WTC11 (cell line): ENCODE measurements at places on chromosomes 13 and 19.
A peak's percentile ranks its signal among the peaks of the same experiment; 100 is the strongest.

GRCh38 chr19:20482721-20483120 lies 82.9 kb downstream of the ZNF737 start:
- peak; percentile 39 for DNase-seq

DNA sequence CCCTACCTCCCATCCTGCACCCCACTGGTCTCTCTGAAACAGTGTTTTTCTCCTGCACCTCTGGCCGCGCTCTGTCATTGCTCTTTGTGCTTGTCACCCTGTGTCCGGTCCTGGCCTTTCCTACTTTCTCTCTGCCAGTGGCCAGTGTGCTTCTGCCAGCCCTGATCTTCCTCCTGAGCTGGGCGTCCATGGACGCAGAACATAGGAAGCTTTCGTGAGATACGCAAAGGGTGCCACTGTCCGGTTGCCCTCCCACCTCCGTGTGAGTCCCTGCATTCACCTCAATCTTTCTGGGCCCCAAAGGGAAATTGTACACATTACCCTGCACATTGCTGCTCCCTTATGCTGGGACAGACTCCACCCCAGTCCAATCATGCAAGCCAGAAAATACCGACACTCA lies 105.7 kb upstream of the SOX1 start:
- DNase-seq, result no peak

GRCh38 chr13:107617527-107617926 lies 597.8 kb downstream of the LIG4 start:
- no peak for DNase-seq

- no peak for DNase-seq
These were observed 314.4 kb upstream of the NBEA start for GRCh38 chr13:34627509-34628208.

DNA sequence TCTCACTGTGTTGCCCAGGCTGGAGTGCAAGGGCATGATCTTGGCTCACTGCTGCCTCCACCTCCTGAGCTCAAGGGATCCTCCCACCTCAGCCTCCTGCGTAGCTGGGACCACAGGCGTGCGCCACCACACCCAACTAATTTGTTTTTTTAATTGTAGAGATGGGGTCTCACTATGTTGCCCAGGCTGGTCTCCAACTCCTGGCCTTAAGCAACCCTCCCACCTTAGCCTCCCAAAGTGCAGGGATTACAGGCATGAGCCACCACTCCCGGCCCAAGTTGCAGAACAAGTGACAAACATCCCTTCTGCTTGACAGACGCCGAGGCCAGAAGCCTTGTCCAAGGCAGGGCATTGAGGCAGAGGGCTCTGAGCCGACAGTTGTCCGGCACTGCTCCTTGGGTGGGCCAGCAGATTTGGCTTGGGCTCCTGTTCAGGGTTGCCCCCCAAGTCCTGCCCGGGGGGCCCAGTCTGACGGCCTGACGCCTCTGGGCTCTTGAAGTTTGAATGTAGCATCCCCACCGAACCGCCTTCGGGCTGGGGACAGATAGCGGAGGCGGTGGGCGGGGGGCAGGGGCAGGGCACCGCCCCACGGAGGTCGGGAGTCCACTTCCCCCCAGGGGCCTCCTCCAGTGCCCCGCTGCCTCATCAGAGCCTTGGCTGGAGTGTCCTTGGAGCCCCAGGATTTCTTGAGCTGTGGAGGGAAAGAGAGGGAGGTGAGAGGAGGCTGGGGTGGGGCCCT lies 5.7 kb upstream of the SPACA4 start:
- no peak for DNase-seq

GRCh38 chr19:22144394-22144793 lies 52.4 kb downstream of the ZNF676 start:
- no peak for DNase-seq

GRCh38 chr13:66532845-66533244 lies 697.3 kb downstream of the PCDH9 start:
- no peak for DNase-seq

- no peak for DNase-seq
These were observed 45.3 kb upstream of the TRPC4 start for GRCh38 chr13:37914781-37915391.

GRCh38 chr13:40113643-40114304 lies 458.3 kb downstream of the COG6 start:
- no peak for DNase-seq

DNA sequence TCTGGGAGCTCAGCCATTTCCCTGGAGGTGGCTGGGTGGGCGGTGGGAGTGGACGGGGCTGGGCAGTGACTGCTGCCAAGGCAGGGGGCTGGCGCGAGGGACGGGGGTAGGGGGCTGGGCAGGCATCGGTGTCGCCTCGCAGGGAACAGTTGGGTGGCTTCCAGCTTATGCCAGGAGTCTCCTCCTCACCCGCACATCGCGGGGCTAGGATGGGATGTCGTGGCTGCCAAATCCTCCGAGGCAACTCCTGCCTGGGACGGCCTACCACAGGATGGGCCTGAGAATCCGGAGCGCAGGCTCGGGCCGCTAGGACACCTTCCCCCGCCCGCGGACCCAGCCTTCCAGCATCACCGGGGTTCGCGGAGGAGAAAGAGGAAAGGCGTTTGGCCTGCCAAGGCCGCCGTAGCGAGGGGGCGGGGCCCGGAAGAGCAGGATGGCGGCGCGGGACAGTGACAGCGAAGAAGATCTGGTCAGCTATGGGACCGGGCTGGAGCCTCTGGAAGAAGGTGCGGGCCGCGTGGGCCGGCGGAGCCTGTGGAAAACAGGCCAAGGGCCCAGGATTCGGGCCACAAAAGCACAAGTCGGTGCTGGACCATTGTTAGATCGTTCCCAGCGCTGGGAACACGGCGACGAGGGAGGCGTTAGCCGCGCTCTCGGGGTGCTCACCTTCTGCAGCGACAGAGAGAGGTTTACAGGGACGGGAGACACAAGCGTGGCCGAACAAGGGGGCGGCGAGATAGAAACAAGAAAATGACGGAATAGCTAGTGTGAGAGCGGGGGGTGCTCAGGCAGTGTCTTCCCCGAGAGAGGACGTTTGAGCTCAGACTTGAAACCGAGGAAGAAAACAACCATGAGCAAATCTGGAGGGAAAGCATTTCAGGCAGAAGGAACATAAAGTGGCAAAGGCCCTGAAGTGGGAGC lies at the start of gene GPATCH1:
TSS of gene GPATCH1 (plus strand) at position 421 of the 921 bp plus-strand sequence. CDS start at position 434, 13 bp downstream.
- DNase-seq, result peak; percentile 95

- DNase-seq, result no peak
These were observed 62.2 kb upstream of the MYCBP2 start for GRCh38 chr13:77388944-77389624.

- no peak for DNase-seq
These were observed 66.2 kb downstream of the ATP11A start for GRCh38 chr13:112756081-112756480.

- no peak for DNase-seq
These were observed 156.1 kb downstream of the LHFPL6 start for GRCh38 chr13:39446865-39447264.

DNA sequence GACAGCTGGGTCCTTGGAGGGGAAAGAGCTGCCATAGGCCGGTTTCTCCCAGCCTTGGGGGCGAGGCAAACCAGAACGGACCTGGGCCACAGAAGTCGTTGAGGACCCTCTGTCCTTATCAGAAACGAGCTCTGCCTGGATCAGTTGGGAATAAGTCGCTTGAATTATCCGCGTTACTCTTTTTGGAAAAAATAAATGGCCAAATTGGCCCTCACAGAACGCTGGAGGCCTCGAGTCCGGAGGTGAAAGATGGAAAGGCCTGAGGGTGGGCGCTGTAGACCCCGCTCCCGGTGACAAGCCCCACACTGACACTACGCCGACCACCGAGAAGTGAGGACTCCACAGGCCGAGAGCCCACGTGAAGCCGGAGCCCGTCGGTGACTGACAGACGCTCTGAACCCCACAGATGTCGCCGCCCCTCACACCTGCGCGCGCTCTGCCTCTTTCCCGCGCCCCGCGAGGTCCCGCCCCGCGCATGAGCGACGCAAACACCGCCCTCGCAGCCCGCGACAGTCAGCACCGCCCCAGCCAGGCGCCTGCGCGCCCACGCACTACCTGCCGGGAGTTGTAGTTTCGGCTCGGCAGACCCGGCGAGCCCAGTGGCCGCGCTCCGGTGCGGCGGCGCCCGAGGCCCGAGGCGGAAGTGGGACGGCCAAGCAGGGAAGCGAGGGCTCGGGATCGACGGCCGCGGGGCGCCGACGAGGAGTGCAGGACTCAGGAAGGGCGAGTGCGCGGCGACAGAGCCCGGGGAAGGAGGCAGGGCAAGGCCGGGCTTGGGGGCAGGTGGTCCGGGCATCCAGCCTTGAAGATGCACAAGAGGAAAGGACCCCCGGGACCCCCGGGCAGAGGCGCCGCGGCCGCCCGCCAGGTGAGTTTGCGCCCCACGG lies at the start of the genes BRME1 and CC2D1A:
TSS of gene BRME1 (minus strand) at position 484 of the 887 bp plus-strand sequence. CDS start 1,225 bp downstream, outside the sequence.
TSS of gene CC2D1A (plus strand) at position 568 of the 887 bp plus-strand sequence. CDS start at position 809, 241 bp downstream.
- DNase-seq, result peak; percentile 96

DNA sequence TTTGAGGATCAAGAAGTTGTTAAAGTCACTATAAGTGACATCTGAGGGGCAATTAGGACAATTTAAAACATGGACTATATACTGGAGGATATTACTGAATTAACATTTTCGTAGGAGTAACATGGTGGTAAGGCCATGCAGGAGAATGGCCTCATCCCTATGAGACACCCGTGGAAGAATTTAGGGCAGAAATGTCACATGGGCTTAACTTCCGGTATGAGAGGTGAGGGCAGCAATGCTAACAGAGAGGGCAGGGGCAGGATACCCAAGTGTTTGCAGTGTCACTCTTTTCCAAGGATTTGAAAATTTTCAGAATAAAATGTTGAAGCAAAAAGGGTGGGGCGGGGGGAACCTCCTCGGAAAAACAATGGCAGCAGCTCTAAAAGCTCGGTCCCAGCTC lies 23.6 kb downstream of the RANBP3 start:
- no peak for DNase-seq

DNA sequence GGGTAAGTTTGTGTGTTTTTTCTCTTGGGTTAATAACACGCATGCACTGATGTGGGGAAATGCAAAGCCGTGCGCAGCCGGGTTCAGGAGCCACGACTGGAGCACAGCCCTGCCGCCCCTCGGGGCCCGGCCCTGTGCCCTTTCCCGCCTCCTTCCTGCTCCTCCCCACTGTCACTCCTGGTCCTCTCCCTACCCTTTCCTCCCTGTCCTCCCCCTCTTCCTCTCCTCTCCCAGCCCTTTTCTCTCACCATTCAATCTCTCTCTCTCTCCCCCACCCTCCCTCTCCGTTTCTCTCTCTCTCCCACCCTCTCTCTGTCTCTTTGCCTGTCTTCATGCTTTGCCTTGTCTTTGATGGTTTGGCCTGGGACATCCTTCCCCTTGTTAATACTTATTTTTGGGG lies 27.2 kb downstream of the PLEKHJ1 start:
- DNase-seq, result no peak

GRCh38 chr19:49149652-49150105 lies 5.5 kb downstream of the HRC start:
- peak; percentile 82 for DNase-seq

DNA sequence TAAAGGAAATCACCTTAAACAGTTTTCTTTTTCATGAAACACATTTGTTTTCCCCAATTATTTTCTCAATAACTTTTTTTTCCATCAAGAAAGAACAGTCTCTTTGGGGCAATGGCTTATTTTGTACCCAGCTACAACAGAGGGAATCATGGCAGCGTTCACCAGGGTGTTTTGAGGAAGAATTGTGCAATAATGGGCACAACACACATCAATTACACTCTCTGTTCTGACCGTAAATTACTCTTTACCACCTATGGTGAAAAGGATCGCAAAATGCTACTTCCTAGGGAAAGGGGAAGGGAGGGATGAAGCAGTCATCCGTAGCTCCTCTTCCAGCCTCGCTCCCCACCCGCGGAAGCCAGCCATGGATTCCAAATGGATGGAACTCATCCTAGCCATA lies 38.6 kb downstream of the TMTC4 start:
- DNase-seq, result no peak

DNA sequence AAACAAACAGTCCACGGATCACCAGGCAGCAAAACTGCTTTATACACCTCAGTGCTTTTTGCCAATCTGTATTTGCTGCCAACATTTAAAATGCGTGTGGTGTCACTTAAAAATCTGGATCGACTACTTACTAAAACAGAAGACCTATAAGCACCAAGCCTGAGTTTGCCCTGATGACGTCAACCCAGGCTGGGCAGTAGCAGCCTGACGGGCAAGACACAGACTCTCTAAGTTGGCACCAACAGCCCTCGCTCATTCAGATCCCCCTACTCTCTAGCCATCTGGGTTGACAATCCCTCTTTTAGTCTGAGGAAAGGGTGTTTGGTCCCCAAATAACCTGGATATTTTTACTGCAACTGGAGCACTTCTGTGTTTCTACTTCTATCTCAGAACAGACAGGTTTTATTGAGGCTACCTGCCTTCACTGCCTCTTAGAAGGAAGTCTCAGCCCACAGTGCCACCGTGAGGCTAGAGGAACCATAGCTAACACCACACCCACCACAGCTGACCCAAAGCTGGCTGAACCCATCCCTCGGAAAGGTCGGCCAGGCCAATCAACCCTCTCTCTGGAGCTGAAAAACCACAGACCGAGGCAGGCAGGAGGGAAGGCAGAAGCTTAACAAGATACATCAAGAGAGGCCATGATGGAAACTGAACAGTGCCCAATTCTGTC lies 6.9 kb downstream of the SUGP2 start:
- no peak for DNase-seq

DNA sequence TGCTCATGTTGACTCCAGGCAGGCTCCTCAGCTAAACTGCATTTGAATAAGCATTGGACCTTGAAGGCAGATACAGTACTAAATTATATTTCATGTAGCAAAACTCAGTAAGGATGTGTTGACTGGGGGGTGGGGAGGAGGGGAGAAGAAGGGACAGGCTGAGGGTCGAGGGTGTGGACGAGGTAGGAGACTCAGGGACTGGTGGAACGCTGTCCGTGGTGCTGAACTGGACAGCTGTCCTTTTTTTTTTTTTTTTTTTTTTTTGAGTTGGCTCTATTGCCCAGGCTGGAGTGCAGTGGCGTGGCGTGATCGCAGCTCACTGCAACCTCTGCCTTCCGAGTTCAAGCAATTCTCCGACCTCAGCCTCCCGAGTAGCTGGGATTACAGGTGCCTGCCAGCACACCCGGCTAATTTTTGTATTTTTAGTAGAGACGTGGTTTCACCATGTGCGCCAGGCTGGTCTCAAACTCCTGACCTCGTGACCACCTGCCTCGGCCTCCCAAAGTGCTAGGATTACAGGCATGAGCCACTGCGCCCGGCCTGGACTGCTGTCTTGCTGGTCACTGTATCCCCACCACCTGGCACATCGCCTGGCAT lies 33.2 kb upstream of the CASP14 start:
- peak; percentile 60 for DNase-seq

- DNase-seq, result no peak
These were observed 68.4 kb downstream of the EPS15L1 start for GRCh38 chr19:16403151-16403977.

- DNase-seq, result peak; percentile 100
These were observed 19.5 kb downstream of the PRKD2 start for GRCh38 chr19:46697204-46697960.

- DNase-seq, result no peak
These were observed 14.8 kb downstream of the ACSBG2 start for GRCh38 chr19:6150289-6150688.

DNA sequence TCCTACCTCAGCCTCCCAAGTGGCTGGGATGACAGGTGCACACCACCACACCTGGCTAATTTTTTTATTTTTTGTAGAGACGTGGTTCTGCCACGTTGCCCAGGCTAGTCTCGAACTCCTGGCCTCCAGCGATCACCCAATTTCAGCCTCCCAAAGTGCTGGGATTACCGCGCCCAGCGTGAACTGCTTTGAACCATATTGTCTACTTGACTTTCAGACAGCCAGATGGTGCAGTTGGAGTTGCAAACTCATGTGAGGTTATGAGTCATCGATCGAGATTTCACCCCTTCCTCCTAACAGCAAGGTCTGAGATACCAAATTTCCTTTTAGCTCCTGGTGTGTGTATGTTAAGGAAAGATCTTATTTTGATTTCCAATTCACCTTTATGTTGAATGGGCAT lies 2.7 kb downstream of the SLC27A1 start:
- DNase-seq, result no peak
